ENCODE measurements at places on chromosomes 6 and 20. TPM values are rescaled to one million over a fixed set of nuclear protein-coding genes. Genes with fewer than 3 reads are reported as not detected.

- no peak overlapping the region for H3K27ac ChIP-seq
- DNase-seq: no peak
- H3K27me3 ChIP-seq: no peaks in the 10 kb centered on the region
These were observed 71.9 kb downstream of the EYA4 start for GRCh38 chr6:133313068-133313467.

DNA sequence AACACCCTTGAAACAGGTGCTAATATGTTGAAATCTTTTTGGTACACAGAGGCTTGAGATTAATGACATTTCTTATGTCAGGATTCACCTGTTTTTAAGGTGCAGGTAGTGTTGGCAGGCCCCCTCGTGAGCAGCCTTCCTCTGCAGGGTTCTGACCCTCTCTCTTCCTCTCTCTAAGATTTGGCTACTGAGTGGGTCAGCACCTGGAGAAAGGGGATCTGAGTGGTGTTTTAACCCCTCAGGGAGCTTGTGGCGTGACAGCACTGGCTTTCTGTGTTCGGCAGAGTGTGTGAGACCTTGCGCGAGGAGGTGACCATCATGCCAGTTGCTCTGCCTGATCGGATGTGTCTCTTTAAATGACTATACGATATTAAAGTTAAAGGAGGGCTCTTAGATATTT is 37.1 kb downstream of the HIVEP1 start:
- no peak for DNase-seq
- H3K4me3 ChIP-seq: no peak overlapping the region
- H3K27ac ChIP-seq: no peak overlapping the region
- no peaks in the 10 kb centered on the region for H3K4me1 ChIP-seq
- H3K36me3 ChIP-seq: no peaks in the 10 kb centered on the region

- H3K36me3 ChIP-seq: no peaks in the 10 kb centered on the region
- H3K27ac ChIP-seq: no peak overlapping the region
- H3K4me3 ChIP-seq: no peak overlapping the region
- H3K27me3 ChIP-seq: no peaks in the 10 kb centered on the region
- DNase-seq: no peak
- H3K4me1 ChIP-seq: no peaks in the 10 kb centered on the region
These were observed 20.4 kb downstream of the SPINT4 start for GRCh38 chr20:45742596-45742995.

Gene OR12D3
- not detected for total RNA-seq

DNA sequence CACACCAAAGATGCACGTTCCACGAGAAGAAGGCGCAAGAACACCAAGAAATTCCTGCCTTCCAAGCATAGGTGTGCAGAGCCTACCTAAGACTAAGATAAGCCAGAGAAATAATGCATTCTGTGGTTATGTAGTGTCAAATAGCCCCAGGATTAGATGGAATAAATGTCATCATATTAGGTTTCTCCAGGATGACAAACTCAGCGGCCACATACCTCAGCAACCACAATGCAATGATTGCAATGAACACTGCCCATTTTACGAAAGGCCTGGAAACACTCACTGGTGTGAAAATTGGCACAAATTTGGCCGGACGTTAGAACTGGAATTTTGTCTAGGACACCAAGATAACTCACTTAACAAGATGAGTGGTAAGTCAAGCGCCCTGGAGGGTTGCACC is 129.7 kb downstream of the SLC22A3 start:
- DNase-seq: no peak
- H3K4me3 ChIP-seq: no peak overlapping the region

Gene ALDH5A1
- total RNA-seq: 5.0 TPM

DNA sequence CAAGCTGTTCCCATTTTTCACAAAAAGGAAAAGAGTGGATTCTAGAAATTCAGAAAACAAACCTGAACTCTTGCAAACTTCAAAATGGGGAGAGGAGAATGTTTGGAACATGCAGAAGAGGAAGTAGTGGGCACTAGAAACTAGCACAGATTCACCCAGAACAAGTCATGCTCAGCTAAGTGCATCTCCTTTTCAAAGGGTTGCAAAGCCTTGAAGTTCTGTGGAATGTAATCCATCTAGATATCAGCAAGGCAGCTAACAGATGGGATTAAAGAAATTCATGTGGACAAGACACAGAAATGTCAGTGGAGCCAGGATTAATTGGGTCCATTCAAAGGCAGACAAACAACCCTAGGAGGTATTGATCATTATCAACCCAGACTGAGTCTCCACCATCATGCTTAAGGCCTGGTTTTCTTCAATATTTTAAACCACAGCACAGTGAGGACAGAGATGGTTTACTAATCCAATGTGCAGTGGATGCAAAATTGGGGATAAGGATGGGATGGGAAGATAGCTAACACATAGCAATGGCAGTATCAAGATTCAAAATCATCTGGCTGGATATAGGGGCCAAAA is 31.3 kb downstream of the KCNK5 start:
- H3K36me3 ChIP-seq: no peaks in the 10 kb centered on the region
- H3K4me1 ChIP-seq: no peaks in the 10 kb centered on the region
- H3K27me3 ChIP-seq: no peaks in the 10 kb centered on the region
- no peak overlapping the region for H3K4me3 ChIP-seq

Gene BANF2
- total RNA-seq: not detected

GRCh38 chr6:15776458-15776980 is 113.7 kb upstream of the DTNBP1 start:
- no peak overlapping the region for H3K4me3 ChIP-seq
- no peaks in the 10 kb centered on the region for H3K4me1 ChIP-seq
- no peak overlapping the region for H3K27ac ChIP-seq
- H3K36me3 ChIP-seq: no peaks in the 10 kb centered on the region
- no peaks in the 10 kb centered on the region for H3K27me3 ChIP-seq
- no peak for DNase-seq

DNA sequence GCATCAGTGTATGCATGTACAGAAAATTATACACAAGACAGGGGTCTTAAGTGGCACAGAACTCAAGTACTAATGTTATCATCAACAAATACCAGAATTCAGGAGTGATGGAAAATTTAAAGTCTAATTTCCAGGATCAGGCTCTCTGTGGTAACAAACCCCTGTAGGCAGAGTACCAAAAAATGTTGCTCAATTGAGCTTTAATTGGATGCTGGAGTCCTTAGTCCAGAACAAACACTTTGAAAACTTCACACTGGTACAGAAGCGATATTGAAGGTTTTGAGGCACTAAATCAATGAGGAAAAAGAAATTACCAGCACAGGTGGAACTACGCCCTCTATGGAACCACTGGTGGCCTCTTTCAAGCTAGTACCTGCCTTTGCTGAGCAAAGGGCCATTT is 113.1 kb downstream of the FOXC1 start:
- H3K4me1 ChIP-seq: peaks cover 7% of the 10 kb centered on the region
- H3K36me3 ChIP-seq: no peaks in the 10 kb centered on the region
- no peak overlapping the region for H3K4me3 ChIP-seq

DNA sequence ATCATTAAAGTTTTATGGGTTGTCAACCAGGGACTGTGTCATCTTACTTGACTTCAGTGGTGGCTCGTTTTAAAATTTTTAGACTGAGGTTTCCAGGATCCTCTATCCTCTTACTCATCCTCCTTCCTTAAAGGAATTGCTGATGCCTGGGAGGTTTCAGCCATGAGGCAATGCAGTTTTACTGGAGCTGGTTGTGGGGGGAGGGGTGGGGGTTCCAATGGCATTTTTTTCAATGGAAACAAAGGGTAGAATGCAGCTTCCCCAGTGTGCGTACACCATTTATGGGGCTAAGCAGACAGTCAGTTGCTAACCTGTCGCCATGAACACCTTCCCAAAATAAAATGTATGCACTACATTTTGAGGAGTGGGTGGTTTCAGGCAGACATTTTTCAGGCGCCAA is 88.0 kb downstream of the METTL24 start:
- H3K4me3 ChIP-seq: no peak overlapping the region
- H3K27me3 ChIP-seq: no peaks in the 10 kb centered on the region
- no peak for DNase-seq
- no peaks in the 10 kb centered on the region for H3K4me1 ChIP-seq
- H3K36me3 ChIP-seq: no peaks in the 10 kb centered on the region
